ENCODE measurements at places on chromosomes 1 and 21. TPM values are rescaled to one million over a fixed set of nuclear protein-coding genes. Genes with fewer than 3 reads are reported as not detected.

DNA sequence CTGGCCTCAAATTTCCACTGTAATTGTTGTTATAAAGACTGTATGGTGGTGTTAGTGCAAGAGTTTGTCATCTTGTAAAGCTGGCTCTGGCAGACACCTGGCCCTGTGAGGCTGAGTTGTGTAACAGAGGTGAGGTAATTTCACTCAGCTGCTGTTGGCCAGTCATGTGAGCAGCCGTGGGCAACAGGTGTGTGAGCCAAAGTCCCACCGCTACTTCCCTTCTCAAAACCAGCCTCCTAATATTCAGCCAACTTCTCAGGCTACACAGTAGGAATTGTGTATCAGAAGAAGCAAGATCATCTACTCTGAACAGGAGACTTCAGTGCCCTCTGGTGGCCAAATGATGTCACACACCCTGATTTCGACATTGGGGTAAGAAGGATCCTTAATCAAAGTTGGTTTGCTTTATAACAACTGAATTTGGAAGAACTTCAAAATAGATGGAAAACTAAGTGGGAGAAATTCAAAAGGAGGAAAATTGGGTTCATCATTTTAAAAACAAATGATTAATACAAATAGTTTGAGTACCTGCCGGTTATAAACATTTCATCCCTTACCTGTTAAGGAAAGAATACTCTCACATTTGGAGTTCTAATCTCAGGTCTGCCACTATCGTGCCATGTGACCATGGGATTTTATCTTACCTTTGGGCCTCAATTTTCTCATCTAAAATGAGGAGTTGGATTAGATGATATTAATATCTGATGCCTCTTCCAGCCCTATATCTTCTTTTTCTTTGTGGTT lies 2.6 kb upstream of the CREG1 start:
- peak; percentile 66 for DNase-seq
- H3K4me1 ChIP-seq: peaks cover 9% of the 10 kb centered on the region
- no peak overlapping the region for H3K27ac ChIP-seq
- no peak overlapping the region for H3K4me3 ChIP-seq
- no peaks in the 10 kb centered on the region for H3K36me3 ChIP-seq

The CFHR1 gene
- not detected for total RNA-seq

DNA sequence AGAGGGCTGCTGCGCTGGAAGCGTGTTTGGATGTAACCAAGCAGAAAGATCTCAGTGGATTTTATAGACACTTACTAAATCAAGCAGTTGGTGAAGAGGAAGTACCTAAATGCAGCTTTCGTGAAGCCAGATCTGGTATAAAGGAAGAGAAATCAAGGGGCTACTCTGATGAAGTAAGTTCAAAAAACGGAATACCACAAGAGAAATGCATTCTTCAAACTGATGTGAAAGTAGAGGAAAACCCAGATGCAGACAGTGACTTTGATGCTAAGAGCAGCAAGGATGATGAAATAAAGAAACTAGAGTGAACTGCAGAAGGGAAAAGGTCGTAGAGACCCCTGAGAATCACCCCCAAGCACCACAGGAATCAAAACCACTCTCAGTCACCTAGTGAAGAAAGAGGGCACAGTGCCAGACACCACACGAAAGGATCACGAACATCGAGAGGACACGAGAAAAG lies 40.8 kb upstream of the NEXN start:
- no peaks in the 10 kb centered on the region for H3K27me3 ChIP-seq
- DNase-seq: no peak
- H3K36me3 ChIP-seq: no peaks in the 10 kb centered on the region
- no peak overlapping the region for H3K27ac ChIP-seq
- H3K4me1 ChIP-seq: no peaks in the 10 kb centered on the region
- H3K4me3 ChIP-seq: no peak overlapping the region

- no peaks in the 10 kb centered on the region for H3K27me3 ChIP-seq
- H3K4me1 ChIP-seq: peaks cover 10% of the 10 kb centered on the region
- peaks cover 27% of the 10 kb centered on the region for H3K36me3 ChIP-seq
- no peak overlapping the region for H3K4me3 ChIP-seq
- DNase-seq: no peak
Observed at GRCh38 chr1:233255145-233255544, 40.4 kb downstream of the PCNX2 start.

GRCh38 chr1:36576118-36576517 lies 93.4 kb upstream of the CSF3R start:
- no peaks in the 10 kb centered on the region for H3K4me1 ChIP-seq
- H3K4me3 ChIP-seq: no peak overlapping the region
- DNase-seq: peak; percentile 10
- no peak overlapping the region for H3K27ac ChIP-seq
- no peaks in the 10 kb centered on the region for H3K36me3 ChIP-seq
- H3K27me3 ChIP-seq: peaks cover 28% of the 10 kb centered on the region

- H3K27ac ChIP-seq: peak overlapping the region; percentile 95
- peaks cover 52% of the 10 kb centered on the region for H3K4me1 ChIP-seq
- DNase-seq: peak; percentile 79
- no peaks in the 10 kb centered on the region for H3K27me3 ChIP-seq
- no peaks in the 10 kb centered on the region for H3K36me3 ChIP-seq
Observed at GRCh38 chr1:179169616-179170467, 59.6 kb downstream of the ABL2 start.

DNA sequence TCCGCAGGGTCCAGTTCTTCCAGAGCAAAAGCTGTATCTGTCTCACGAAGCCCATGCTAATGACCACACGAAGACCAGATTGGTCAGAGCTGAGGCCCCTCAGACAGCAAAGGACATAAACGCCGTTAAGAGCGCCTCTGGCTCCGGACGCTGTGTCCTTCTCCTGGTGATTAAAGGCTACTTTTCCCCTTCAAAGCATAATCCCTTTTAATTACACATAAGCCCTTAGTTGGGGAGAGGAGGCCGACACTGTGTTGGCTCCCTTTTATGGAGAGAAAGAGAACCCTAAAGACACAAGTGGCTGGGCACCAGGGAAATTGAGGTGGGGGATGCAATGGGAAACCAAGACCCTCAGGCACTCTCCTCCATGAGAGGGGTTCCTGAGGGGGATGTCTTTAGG lies at the start of gene ABCA4:
Gene ABCA4, minus strand, starts transcription at position 158 of the 400 bp plus-strand sequence. Its CDS starts 103 bp downstream, at position 55.
- no peak for DNase-seq
- no peak within 1 kb of the TSS for H3K27ac ChIP-seq
- H3K4me3 ChIP-seq: no peak within 1 kb of the TSS
- no peaks in the 10 kb centered on the region for H3K36me3 ChIP-seq
- peaks cover 23% of the 10 kb centered on the region for H3K27me3 ChIP-seq

- no peak for DNase-seq
- H3K4me1 ChIP-seq: peaks cover 6% of the 10 kb centered on the region
- no peak overlapping the region for H3K27ac ChIP-seq
- H3K27me3 ChIP-seq: no peaks in the 10 kb centered on the region
- H3K36me3 ChIP-seq: peaks cover 11% of the 10 kb centered on the region
Observed at GRCh38 chr1:9253453-9254105, 19.0 kb downstream of the H6PD start.

Measured in HFFc6 (cell line).